ENCODE measurements at places on chromosomes 6 and 20. TPM values are rescaled to one million over a fixed set of nuclear protein-coding genes. Genes with fewer than 3 reads are reported as not detected.

DNA sequence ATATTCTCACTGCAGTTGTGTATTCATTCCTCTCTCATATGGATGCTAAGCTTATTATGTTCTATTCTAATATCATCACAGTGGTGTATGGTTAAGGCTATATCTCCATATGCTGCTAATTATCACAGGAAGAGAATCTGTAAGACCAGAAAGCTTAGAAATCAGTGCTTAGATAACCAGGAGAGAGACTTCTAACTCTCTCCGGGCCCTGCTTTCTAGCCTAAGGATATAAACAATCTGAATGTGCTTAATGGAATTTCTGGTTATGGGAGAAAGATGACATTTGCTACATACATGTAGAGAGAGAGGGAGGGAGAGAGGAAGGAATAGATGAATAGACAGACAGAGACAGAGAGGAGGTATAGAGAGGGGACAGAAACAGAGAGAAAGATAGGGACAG is 1231.3 kb downstream of the EPHA7 start:
- no peak for DNase-seq
- H3K27ac ChIP-seq, result no peak overlapping the region
- no peaks in the 10 kb centered on the region for H3K4me1 ChIP-seq
- H3K27me3 ChIP-seq, result no peaks in the 10 kb centered on the region
- no peak overlapping the region for H3K4me3 ChIP-seq

DNA sequence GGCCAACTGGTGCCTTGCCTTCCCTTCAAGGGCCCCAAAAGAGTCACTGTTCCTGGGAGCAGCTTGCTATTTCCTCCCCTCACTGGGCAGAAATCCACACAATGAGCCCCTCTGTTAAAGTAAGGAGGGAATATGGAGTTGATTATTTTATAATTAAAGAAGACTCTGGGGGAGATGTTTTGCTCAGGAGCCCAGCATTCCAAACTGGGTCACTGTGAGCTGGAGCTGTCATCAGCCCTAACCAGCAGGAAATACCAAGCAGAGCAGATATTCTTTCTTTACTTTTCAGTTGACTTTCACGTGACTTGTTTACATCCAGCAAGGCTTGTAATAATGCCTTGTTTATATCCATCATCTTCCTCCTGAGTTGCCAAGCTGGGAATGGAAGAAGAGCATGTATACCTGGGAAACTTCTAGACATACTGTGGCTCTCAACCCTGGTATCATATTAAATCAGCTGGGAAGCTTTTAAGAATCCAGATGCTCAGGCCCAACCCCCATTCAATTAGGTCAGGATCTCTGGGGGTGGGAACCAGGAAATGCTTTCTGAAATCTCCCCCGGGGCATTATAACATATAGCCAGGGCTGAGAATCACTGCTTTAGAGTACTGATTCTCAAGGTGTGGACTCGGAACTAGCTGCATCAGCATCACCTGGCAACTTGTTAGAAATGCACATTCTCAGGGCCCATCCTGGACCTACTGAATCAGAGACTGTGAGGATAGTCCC is 175.6 kb upstream of the MYLIP start:
- no peak for DNase-seq
- H3K36me3 ChIP-seq, result no peaks in the 10 kb centered on the region
- H3K4me1 ChIP-seq, result peaks cover 23% of the 10 kb centered on the region
- no peak overlapping the region for H3K27ac ChIP-seq
- no peak overlapping the region for H3K4me3 ChIP-seq

GRCh38 chr6:97141756-97142155 is 141.3 kb downstream of the MMS22L start:
- no peaks in the 10 kb centered on the region for H3K36me3 ChIP-seq
- no peaks in the 10 kb centered on the region for H3K27me3 ChIP-seq
- peaks cover 5% of the 10 kb centered on the region for H3K4me1 ChIP-seq
- no peak overlapping the region for H3K27ac ChIP-seq

DNA sequence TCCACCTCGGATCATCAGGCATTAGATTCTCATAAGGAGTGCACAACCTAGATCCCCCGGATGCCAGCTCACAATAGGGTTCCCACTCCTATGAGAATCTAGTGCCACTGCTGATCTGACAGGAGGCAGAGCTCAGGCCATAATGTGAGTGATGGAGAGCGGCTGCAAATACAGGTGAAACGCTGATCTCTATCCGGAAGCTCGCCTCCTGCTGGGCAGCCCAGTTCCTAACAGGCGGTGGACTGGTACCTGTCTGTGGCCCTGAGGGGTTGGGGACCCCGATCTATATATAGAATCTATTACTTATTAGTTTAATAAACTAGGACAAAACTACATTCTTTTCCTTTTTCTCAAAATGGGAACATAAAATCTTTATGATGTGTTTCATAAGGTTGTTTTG is 741.9 kb downstream of the RFPL4B start:
- peaks cover 4% of the 10 kb centered on the region for H3K4me1 ChIP-seq
- H3K4me3 ChIP-seq, result no peak overlapping the region
- H3K36me3 ChIP-seq, result no peaks in the 10 kb centered on the region

- DNase-seq, result no peak
- no peak overlapping the region for H3K4me3 ChIP-seq
- H3K27me3 ChIP-seq, result peaks cover 20% of the 10 kb centered on the region
- H3K4me1 ChIP-seq, result peaks cover 29% of the 10 kb centered on the region
- peaks cover 47% of the 10 kb centered on the region for H3K36me3 ChIP-seq
These were observed 6.6 kb downstream of the TUBB start for GRCh38 chr6:30726506-30727413.

The SCRT2 gene
- not detected for total RNA-seq

DNA sequence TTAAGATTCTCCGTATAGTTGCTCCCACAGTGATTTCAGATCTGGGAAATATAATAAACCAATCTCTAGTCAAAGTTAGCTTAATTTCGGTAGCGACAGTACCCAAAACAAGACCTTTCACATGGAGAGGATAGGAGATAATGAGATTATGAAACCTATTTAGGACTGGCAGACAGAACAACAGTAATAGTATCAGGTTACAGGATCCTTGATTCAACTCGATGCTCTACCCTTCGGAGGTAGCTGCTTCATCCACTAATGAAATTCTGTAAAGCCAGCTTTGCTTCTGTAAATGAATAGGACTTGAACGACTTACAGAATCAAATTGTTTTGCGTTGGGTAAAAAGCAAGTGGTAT is 534 bp upstream of the AKIRIN2 start:
- H3K36me3 ChIP-seq, result peaks cover 14% of the 10 kb centered on the region
- no peak for DNase-seq
- peaks cover 16% of the 10 kb centered on the region for H3K27me3 ChIP-seq
- H3K4me1 ChIP-seq, result peaks cover 16% of the 10 kb centered on the region

DNA sequence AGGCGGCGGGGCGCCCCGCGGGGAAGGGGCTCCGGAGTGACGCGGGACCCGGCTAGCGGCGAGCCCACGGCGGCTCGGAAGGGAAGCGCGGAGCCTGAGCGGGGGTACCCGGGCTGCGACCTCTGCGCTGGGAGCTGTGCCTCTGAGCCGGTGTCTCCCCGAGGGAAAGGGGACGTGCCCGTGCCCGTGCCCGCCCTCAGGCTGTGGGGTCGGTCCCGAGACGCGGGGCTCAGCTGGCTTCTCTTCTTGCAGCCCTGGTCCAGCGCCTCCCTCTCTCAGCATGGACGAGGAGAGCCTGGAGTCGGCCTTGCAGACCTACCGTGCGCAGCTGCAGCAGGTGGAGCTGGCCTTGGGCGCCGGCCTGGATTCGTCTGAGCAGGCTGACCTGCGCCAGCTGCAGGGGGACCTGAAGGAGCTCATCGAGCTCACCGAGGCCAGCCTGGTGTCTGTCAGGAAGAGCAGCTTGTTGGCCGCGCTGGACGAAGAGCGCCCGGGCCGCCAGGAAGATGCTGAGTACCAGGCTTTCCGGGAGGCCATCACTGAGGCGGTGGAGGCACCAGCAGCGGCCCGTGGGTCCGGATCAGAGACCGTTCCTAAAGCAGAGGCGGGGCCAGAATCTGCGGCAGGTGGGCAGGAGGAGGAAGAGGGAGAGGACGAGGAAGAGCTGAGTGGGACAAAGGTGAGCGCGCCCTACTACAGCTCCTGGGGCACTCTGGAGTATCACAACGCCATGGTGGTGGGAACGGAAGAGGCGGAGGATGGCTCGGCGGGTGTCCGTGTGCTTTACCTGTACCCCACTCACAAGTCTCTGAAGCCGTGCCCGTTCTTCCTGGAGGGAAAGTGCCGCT is 686 bp downstream of the ZGPAT start:
- peak; percentile 26 for DNase-seq
- peaks cover 15% of the 10 kb centered on the region for H3K4me1 ChIP-seq
- H3K27me3 ChIP-seq, result peaks cover 10% of the 10 kb centered on the region
- H3K27ac ChIP-seq, result no peak overlapping the region
- H3K4me3 ChIP-seq, result peak overlapping the region; percentile 85

The MYLK4 gene
- 0.97 TPM for total RNA-seq

GRCh38 chr6:149056777-149057463 is 260.6 kb upstream of the TAB2 start:
- peaks cover 13% of the 10 kb centered on the region for H3K4me1 ChIP-seq
- no peaks in the 10 kb centered on the region for H3K27me3 ChIP-seq
- H3K36me3 ChIP-seq, result no peaks in the 10 kb centered on the region

- DNase-seq, result no peak
- H3K27me3 ChIP-seq, result peaks cover 4% of the 10 kb centered on the region
- no peaks in the 10 kb centered on the region for H3K4me1 ChIP-seq
- no peak overlapping the region for H3K27ac ChIP-seq
- no peak overlapping the region for H3K4me3 ChIP-seq
These were observed 31.8 kb upstream of the MAFB start for GRCh38 chr20:40720826-40721225.

DNA sequence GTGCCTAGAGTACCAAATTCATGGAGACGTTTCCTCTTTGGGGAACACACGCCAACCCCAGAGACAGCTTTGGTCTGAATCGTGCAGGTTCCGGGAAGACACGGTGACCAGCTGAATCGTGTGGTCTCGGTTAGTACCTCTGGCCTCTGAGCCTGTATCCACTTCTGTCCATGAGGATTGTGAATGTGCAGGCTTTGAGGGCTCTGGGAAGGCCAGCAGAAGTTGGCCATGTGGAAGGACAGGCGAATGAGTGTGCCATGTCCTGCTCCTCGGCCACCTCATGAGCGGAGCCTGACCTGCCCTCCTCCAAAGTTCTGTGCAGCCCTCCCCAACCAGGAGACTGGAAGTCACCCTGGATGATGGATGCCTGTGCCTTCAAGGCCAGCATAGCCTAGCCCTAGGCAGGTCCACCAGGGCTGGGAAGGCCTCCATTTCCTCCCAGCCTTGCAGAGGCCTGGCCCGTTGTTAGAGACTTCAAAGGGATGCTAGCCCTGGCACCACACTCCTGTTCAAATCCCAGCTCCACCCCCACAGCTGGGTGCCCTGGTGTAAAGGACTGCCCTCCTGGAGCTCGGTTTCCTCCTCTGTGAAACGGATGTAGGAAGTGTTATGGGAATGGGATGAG is 1.7 kb upstream of the TMEM74B start:
- H3K4me1 ChIP-seq, result peaks cover 34% of the 10 kb centered on the region
- peak overlapping the region; percentile 93 for H3K4me3 ChIP-seq
- H3K27ac ChIP-seq, result no peak overlapping the region
- H3K27me3 ChIP-seq, result peaks cover 17% of the 10 kb centered on the region
- H3K36me3 ChIP-seq, result peaks cover 8% of the 10 kb centered on the region

The NKX2-2 gene
- 0.82 TPM for total RNA-seq

- H3K4me1 ChIP-seq, result no peaks in the 10 kb centered on the region
- H3K27me3 ChIP-seq, result peaks cover 3% of the 10 kb centered on the region
- no peak for DNase-seq
- H3K27ac ChIP-seq, result no peak overlapping the region
These were observed 66.0 kb downstream of the CDH4 start for GRCh38 chr20:61317966-61318530.

- no peaks in the 10 kb centered on the region for H3K4me1 ChIP-seq
- DNase-seq, result no peak
- H3K27me3 ChIP-seq, result peaks cover 3% of the 10 kb centered on the region
- H3K4me3 ChIP-seq, result no peak overlapping the region
- H3K36me3 ChIP-seq, result peaks cover 2% of the 10 kb centered on the region
These were observed 39.6 kb upstream of the GTSF1L start for GRCh38 chr20:43766385-43766784.

The RIMS4 gene
- 0.10 TPM for total RNA-seq

DNA sequence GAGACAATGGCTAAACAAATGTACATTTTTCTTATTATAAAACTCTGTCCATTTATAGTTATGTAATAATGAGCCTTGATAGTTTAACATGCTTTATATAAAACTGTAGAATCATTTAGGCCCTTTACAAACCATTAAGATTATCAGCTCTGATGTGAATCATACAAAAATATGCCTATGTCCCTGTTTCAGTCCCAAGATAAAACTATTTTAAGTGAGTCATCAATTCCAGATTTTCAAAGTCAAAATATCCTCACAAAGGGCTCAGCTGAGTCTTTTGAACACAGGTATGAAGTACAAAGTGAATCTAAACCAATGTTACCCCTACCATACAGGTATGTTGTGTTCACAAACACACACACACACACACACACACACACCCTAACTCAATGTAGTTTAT is 88.0 kb downstream of the PTPRK start:
- no peaks in the 10 kb centered on the region for H3K36me3 ChIP-seq
- DNase-seq, result no peak
- H3K27ac ChIP-seq, result no peak overlapping the region
- no peaks in the 10 kb centered on the region for H3K27me3 ChIP-seq
- H3K4me3 ChIP-seq, result no peak overlapping the region
- H3K4me1 ChIP-seq, result peaks cover 4% of the 10 kb centered on the region

The ASXL1 gene
- total RNA-seq, result 90.8 TPM

GRCh38 chr6:5012519-5012918 is 8.7 kb upstream of the RPP40 start:
- H3K4me1 ChIP-seq, result no peaks in the 10 kb centered on the region
- DNase-seq, result no peak
- H3K27me3 ChIP-seq, result no peaks in the 10 kb centered on the region
- no peak overlapping the region for H3K4me3 ChIP-seq

DNA sequence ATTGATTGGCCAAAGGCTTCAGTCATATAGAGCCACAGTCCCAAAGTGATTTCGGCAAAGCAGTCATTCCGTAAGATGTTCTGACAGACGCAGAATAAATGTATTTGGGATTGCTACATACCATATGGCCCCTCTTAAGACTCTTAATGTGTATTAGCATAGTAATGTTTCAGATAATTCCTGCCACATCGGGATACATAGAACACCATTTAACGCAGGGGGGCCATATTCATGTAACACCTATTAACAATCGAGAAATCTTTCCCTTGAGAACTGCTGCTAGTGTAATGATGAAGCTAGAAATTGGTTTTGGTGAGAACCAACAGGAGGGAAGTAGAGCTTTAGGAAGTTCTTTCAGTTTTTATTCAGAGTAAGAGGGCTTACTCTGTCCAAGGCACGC is 390.9 kb upstream of the SASH1 start:
- H3K4me3 ChIP-seq, result no peak overlapping the region
- no peaks in the 10 kb centered on the region for H3K36me3 ChIP-seq
- H3K27me3 ChIP-seq, result no peaks in the 10 kb centered on the region
- H3K27ac ChIP-seq, result no peak overlapping the region

GRCh38 chr20:48723308-48724264 is 104.2 kb downstream of the PREX1 start:
- H3K27ac ChIP-seq, result no peak overlapping the region
- no peak for DNase-seq
- peaks cover 33% of the 10 kb centered on the region for H3K27me3 ChIP-seq

The SLC35D3 gene
- total RNA-seq, result not detected

- peaks cover 14% of the 10 kb centered on the region for H3K4me1 ChIP-seq
- no peak overlapping the region for H3K27ac ChIP-seq
- no peak overlapping the region for H3K4me3 ChIP-seq
- no peaks in the 10 kb centered on the region for H3K27me3 ChIP-seq
- H3K36me3 ChIP-seq, result no peaks in the 10 kb centered on the region
These were observed 135.1 kb upstream of the CNR1 start for GRCh38 chr6:88301256-88301655.

GRCh38 chr6:70258483-70258882 is 44.4 kb downstream of the COL9A1 start:
- no peaks in the 10 kb centered on the region for H3K4me1 ChIP-seq
- no peak overlapping the region for H3K4me3 ChIP-seq
- H3K27ac ChIP-seq, result no peak overlapping the region
- H3K27me3 ChIP-seq, result no peaks in the 10 kb centered on the region
- no peak for DNase-seq
- H3K36me3 ChIP-seq, result no peaks in the 10 kb centered on the region

All from endothelial cell (in vitro differentiated cells).